Activated B cell treated with CpG ODN at 0.5 μM for 24 hours (primary cell): ENCODE measurements at places on chromosomes 7 and 10. TPM values are rescaled to one million over a fixed set of nuclear protein-coding genes. Genes with fewer than 3 reads are reported as not detected.

Gene INTS15
- 49.0 and 49.9 TPM in 2 replicates for total RNA-seq

Gene ECHDC3
- 10.1 and 12.5 TPM in 2 replicates for total RNA-seq

Gene AVPI1
- 0.51 and 1.2 TPM in 2 replicates for total RNA-seq

Gene PVRIG
- total RNA-seq: 17.1 and 20.0 TPM in 2 replicates

Gene MMP21
- total RNA-seq: 0.10 and 0.35 TPM in 2 replicates

Gene LEP
- not detected in 2 replicates for total RNA-seq

Gene WNT2
- not detected in 2 replicates for total RNA-seq
